Activated CD4-positive, alpha-beta T cell treated with anti-CD3 and anti-CD28 coated beads for 24 hours (primary cell): ENCODE measurements at places on chromosomes 1 and 21.

DNA sequence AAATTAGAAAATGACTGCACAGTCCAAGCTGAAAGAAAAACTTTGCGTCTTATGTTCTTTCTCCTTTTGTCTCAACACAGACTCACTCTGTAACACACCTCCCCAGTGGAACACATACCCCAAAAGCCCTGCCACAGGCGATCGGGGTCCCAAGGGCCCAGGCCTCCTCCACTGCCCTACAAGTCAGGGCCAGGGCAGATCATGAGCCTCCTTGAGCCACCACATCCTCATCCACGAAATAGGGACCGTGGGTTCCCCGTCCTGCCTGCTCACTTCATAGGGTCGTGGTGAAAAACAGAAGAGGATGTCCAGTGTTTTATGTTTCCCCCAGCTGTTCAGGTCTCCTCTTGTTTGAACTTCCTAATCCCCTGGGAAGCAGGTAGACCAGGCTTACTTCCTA, 116.7 kb downstream of the KCNN3 start:
- DNase-seq = no peak

DNA sequence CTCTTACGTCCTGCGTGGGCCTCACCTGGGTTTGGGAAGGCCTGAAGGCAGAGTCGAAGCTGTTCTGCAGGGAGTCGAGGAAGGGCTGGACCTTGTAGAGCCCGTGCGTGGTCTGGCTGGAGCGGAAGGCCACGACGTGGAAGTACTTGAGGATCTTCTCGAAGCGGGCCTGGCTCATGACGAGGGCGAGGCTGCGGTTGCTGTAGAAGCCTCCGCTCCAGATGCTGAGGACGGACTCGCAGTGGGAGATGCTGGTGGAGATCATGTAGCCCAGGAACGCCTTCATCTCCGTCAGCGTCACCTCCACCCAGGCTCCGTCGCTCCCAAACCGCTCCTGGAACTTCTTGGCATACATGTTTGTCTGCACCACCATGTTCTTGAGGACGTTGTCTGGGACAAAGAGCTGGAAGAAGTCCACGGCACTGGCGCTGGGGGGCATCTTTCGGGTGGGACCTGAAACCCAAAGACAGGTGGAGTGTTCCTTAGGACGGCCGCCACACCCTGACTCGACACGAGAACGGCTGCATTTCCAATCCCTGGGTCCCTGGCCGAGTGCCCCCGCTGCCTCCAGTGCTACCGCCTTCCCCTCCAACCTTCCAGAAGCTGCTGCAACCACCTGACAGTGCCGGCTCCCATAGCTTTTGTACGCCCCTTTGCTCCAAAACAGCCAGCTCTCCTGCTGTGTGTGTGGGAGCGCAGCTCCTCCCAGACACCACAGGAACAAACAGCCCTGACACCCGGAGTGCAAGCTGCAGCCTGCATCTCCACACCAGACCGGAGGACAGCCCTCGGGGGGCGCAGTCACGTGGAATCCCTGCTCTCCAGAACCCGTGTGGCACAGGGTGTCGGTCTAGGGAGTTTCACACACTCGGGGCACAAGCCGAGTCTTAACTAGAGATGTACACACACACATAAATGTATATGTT, 69.0 kb downstream of the PGBD5 start:
- no peak for DNase-seq

DNA sequence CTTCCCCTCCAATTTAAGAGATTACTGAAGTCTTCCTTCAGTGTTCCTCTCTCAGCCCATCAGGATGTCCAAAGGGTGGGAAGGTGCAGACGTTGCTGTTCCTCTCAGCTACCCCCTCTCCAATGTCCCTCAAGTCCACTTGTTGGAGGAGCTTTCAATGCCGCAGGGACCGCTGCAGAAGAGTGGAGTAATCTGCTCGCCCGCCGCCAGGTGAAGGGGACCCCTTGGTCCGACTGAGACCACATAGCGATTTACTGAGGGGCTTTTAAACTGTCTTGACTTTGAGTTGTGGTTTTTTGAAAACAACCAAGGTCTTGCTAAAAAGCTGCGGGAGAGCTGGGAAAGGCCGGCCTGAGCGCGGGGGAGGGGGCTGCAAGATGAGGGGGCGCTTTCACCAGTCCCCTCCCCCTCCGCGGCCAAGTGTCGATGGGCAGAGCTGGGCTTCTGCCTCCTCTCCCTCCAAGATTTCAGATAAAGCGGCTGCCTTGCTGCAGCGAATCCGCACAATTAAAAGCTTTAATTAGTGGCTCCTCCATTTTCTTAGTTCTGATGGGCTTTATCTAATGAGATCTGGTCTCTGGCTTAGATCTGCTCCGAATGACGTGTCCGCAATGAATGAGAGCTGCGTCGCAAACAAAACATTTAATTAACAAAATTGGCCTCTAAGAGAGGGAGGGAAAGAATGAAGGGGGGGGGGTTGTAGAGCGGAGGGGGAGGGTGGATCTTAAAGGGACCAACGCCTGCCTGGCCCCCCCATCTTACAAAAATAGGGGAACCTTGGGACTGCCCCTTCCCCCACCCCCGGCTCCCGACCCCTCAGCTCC, 5.9 kb downstream of the LMO4 start:
- DNase-seq = no peak

- no peak for DNase-seq
These were observed 36.6 kb downstream of the HUNK start for GRCh38 chr21:31909153-31910073.

DNA sequence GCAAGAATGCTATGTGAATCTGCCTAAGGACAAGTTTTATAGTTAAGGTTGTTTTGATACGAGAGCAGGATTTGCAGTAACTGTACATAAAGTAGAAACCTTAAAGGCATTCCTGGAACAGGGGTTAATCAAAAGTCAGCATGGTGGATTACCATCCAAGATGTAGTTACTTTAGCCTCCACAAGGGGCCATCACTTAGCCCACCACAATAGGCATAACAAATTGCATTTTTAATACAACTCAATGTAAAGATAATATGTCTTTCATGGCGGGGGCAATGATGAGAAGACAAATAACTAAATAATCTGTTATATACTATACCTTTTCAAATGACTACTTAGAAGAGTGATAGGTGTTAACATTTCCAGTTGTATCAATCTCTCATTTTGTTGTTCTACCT, 611.2 kb upstream of the ADGRL4 start:
- no peak for DNase-seq

GRCh38 chr1:31487143-31487542, 74.1 kb downstream of the SERINC2 start:
- no peak for DNase-seq

DNA sequence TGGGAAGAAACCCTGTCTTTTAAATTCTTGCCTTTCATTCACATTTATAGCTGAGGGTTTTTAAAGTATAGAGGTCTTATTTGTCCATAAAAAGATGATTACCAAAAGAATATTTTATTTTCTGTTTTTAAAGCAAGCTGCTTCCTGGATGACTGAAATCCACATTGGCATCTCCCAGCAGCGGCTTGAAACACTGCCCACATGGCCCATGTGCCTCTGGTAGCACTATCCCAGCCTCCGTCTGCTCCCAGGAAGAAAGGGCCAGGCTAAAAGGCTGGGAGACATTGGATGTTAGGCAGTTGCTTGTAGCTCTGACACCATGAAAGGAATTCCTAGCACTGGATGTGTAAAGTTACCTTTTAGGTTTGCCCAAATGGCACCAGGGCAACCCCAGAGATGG, 169.9 kb upstream of the CACNA1E start:
- DNase-seq = no peak

DNA sequence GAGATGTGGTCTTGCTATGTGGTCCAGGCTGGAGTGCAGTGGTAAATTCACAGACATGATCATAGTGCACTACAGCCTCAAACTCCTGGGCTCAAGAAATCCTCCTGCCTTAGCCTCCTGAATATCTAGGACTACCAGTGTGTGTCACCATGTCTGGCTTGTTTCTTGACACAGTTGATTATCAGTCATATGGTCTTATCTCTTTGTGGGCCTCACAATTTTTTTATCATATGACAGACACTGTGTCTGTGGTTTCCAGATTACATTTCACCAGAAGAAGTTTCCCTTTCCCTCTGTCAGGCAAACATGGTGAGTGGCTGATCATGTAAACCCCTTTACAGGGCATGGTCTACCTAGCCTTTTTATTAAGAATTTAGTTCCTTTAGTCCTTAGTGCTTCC, 96.1 kb downstream of the HFM1 start:
- no peak for DNase-seq

DNA sequence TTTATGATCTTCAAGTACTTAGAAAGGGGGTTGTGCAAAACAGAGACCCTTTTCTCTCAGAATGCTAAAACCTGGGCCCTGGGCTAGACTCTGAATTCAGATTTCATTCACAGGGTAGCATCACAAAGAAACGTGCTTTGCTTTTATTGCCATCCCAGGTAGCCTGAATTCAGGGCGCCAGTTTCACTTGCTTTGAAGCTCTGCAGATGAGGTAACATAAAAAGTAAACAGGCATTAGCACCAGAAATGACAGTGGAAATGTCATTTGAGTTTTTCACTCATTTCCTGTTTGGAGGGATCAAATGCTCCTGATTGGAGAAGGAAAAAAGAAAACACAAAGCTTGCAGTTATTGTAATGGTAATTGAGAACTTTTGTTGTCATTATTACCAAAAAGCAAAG, 2.6 kb downstream of the SYPL2 start:
- no peak for DNase-seq
